Neural progenitor cell (in vitro differentiated cells): ENCODE measurements at places on chromosomes 13 and 19. TPM values are rescaled to one million over a fixed set of nuclear protein-coding genes. Genes with fewer than 3 reads are reported as not detected.

The ARL11 gene
- 0.06 and 0.12 TPM in 2 replicates for total RNA-seq

The ZNF69 gene
- 62.4 and 73.7 TPM in 2 replicates for total RNA-seq

The LRRC4B gene
- 12.0 and 54.6 TPM in 2 replicates for total RNA-seq

The SLC25A41 gene
- 0.46 TPM in 1 of 2 replicates, not detected in the other for total RNA-seq

The TRIM28 gene
- 390 and 678 TPM in 2 replicates for total RNA-seq

The ANGPTL4 gene
- total RNA-seq = 1.9 TPM in 1 of 2 replicates, not detected in the other

The SIGLEC8 gene
- total RNA-seq = not detected in 2 replicates

The TBC1D4 gene
- 14.3 and 15.8 TPM in 2 replicates for total RNA-seq

The CGB1 gene
- total RNA-seq = not detected in 2 replicates

The TSHZ3 gene
- total RNA-seq = 0.60 and 1.2 TPM in 2 replicates

- no peak for DNase-seq
Measured at GRCh38 chr19:36719687-36720556, 32.5 kb downstream of the ZNF567 start.

DNA sequence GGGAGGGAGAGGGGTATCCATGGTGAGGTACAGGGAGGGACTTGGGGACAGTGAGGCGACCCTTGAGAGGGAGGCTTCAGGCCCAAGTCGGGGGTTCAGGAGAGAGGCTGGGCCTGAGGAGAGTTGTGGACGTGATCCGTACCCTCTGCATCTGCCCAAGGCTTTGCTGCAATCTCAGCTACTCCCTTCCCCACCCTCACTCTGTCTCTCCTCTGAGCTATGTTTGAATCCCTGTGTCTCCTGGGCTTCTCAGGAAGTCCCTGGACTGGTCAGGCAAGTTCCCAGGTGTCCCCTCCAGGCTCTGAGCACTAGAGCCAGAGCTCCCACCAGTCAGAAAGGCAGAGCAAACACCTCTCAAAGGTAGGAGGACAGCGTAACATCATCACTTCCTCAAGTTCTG, 1.8 kb downstream of the LIN37 start:
- no peak for DNase-seq

- peak; percentile 83 for DNase-seq
Measured at GRCh38 chr19:38514812-38515633, 81.5 kb downstream of the RYR1 start.

DNA sequence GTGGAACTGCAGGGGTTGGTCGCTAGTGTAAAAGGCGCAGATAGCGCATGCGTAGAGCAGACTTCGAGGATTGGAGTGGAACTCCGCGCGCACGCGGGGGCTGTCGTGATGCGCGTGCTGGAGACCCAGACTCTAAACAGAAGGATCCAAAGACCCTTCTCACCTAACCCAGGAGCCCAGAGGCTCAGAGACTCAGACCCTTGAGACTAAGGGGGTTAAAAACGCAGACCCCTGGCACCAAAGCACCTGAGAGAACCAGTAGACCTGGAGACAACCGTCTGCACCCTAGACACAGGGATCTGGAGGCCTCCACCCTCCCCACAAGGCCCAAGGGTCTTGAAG, 567 bp upstream of the CTU1 start:
- no peak for DNase-seq

DNA sequence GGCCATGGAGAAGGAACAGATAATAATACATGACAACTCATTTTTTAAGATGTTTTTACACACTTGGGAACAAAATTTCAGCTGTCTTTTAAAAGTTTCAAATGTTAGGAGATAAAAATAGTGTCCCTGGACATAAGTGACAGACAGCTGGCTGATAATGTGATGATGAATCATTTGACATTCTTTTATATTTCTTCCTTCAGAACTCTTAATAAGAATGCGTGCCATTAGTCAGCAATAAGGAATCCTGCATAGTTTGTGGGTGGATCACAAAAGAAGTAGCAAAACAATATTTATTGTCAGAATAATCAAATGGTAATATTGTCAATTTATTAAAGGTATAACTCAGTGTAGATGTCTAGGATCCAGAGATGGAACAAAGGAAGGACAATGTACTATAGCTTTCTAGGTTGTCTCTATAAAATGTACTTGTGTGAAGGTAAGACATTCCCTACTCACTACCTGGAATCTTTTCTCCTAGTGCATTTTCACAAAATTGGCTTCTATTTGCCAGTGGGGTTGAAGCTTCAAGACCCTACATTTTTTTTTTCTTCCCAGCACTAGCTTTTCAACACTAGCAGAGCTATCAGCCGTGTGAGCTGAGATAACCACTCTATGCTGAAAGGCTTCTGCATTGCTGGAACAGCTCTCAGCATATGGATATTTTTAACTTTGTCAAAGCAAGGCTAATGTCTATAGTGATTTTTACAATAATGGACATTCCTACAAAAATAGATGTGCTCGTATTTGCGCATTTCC, 175.6 kb upstream of the SLITRK6 start:
- DNase-seq = no peak

GRCh38 chr19:50204811-50205675, 1.6 kb downstream of the MYH14 start:
- peak; percentile 93 for DNase-seq

DNA sequence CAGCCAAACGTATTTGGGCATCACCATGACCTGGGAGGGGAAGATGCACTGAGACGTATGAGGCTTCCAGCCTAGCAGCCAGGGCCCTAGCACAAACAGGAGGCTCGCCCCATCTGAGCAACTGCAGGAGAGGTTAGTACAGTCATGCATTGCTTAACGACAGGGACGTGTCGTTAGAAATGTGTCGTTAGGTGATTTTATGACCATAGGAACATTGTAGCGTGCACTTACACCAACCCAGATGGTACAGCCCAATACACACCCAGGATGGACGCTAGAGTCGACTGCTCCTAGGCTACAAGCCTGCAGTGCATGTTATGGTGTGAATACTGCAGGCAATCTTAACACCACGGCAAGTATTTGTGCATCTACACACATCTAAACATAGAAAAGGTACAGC, 9.3 kb downstream of the CD177 start:
- no peak for DNase-seq

DNA sequence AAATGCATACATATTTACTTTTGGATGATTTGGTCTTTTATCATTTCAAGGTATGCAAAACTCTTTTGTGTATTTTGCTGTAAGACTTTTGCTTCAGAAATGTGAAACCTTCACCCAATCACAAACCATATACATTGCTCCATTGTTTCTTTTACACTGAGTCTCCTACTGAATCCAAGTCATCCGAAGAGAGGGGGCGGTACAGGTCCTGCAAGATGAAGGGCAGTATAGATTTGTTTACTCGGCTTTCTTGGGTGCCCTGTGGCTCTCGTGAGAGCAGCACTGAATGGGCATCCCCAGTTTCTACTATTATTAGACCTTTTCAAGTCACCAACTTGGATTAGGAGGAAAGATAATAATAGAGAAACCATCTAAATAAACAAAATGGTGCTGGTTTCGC, 280.6 kb downstream of the DCLK1 start:
- DNase-seq = no peak

GRCh38 chr13:46995874-46996273, 99.0 kb upstream of the HTR2A start:
- DNase-seq = no peak

- DNase-seq = peak; percentile 22
Measured at GRCh38 chr13:41458761-41459431, 1.5 kb downstream of the RGCC start.

GRCh38 chr19:49546825-49547565, 19.2 kb downstream of the RCN3 start:
- DNase-seq = peak; percentile 95

- DNase-seq = no peak
Measured at GRCh38 chr13:78160793-78161192, 242.2 kb upstream of the EDNRB start.

GRCh38 chr13:94550062-94550738, 45.8 kb downstream of the TGDS start:
- no peak for DNase-seq

DNA sequence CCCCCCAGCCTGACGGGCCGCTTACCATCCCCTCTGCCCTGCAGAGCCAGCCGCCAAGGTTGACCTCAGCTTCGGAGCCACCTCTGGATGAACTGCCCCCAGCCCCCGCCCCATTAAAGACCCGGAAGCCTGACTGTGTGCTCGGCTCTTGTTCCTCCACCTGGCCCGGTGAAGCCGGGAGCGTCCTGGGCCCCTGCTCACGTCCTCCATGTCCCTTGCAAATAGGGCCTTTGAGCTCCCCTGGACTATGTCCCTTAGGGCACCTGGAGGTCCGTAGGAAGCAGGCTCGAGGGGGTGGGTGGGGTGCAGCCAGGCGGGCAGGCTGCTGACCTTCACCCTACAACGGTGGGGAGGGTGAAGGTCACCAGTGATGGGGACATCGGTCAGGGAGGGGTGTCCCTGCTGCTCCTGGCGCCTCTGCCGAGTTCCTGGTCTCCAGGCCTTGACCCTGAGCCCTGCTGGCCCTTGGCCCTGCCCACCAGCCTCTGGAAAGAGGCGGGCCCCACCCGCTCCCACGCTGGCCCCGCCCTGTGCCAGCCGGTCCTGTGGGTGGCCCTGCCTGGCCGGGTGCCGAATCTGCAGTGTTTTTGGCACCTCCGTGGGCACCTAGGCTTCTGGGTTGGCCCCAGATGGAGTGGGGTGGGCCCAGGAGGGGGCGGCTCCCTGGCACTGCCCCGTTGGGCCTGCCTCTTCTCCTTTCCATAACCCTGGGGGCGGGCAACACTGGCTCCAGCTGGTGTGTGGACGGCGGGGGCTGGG, 3.3 kb downstream of the ATP5F1D start:
- no peak for DNase-seq

DNA sequence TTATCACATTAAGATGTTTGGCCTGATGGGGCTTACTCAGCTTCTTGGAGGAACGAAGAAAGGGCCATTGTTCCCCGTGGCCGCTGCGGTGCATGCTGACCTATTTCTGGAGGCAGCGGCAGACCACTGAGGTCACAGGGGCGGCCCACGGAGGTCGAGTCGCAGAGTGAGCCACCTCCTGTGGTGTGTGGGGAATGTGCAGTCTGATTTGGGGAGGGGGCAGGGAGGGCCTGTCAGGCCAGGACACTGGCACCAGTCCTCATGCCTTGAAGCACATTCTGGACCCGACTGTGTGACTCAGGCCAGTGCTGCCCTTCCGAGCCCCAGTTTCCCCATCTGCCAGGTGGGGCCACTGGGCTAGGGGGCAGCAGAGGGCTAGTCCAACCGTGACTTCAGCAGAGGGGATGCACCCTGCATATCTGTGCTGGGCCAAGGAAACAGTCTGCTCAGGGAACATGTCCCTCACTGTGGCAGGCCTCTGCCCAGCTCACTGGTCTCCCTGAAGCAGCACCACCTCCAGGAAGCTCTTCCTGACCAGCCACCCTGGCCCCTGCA, 6.3 kb downstream of the SLC7A10 start:
- DNase-seq = peak; percentile 62

- no peak for DNase-seq
Measured at GRCh38 chr13:113367020-113367560, 3.2 kb upstream of the GRTP1 start.

DNA sequence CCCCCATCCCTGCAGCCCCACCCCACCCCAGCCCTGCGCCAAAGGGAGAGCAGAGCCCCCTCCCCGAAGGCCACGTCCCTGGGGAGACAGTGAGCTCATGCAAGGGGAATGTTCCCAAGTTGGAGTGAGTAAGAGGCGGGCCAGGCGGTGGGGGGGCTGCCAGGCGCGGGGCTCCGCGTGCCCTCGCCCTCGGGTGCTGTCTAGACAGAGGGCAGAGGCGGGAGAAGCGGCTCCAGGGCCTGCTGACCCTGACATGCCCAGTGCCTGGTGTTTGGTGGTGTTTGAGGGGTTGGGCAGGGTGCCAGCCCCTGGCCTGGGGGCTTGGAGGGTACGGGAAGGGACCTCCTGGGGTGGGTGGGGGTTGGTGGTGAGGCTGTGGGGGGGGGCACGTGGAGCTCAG, 1.0 kb downstream of the FSTL3 start:
- no peak for DNase-seq

DNA sequence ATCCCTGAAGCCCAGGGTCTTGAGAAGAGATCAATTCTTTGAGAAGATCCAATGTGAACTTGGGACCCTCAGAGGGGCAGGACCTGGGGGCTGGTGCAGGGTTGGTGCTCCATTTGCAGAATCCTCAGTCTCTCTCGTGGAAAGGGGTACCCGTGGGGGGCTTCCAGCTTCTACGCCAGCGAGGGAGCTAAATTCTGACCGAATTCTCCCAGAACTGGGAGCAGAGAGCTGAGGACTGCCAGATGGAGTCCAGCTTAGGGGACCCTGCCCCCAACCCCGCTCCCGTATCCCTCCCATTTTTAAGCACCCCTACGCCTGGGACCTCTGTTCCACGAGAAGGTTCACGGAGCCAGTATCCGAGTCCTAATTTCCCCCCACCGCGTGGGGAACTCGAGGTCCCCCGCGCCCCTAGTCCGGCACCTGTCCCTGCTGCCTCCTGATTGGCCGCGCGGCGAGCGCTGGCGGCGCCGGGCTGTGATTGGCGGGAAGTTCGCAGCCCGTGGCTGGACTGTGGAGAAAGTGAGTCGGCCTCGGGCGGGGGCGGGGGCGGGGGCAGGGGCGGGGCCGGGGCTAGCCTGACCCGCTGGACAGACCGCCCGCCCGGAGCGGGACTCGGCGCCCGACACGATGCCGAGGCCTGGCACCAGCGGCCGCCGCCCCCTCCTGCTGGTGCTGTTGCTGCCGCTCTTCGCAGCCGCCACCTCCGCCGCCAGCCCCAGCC, 4.4 kb upstream of the LTBP4 start:
- peak; percentile 84 for DNase-seq

DNA sequence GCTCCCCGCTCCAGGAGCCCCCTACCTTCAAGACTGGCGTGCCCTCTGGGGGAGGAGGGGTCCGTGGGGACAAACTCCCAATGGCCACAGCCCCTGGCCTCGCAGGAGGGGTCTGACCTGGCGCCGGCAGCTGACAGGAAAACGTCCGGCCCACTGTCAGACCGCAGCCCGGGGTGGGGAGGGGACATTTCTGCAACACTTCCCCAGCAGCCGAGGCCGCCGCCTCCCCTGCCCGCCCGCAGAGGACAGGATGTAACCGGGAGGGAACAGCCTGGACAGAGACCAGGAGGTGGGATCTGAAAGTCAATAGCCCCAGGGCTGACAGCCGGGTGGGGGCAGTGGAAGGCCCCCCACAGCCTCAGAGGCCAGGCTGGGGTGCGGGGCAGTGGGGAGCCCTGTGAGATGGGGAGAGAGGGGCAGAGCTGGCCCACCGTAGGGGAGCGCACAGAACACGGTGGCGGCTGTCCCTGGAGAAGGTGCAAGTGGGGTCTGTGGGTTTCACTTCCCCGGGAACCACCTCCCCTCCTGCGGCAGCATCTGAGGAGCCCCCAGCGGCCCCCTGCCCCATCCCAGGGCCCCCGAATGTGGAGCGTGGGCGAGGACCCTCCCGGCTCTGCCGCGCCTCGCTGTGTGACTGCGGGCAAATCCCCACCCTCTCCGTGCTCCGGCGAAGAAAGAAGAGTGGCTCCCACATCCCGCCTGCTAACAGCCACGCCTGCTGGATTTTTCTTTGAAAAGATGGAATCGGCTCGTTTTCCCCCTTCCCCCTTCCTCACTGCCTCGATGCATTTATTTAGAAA, at the start of gene PEAK3:
TSS of gene PEAK3 (minus strand) at position 114 of the 800 bp plus-strand sequence. CDS start 1,244 bp downstream, outside the sequence.
- peak; percentile 62 for DNase-seq

- peak; percentile 89 for DNase-seq
Measured at GRCh38 chr13:94674609-94675348, 37.6 kb downstream of the SOX21 start.
